ENCODE measurements at places on chromosomes 5 and 9.

DNA sequence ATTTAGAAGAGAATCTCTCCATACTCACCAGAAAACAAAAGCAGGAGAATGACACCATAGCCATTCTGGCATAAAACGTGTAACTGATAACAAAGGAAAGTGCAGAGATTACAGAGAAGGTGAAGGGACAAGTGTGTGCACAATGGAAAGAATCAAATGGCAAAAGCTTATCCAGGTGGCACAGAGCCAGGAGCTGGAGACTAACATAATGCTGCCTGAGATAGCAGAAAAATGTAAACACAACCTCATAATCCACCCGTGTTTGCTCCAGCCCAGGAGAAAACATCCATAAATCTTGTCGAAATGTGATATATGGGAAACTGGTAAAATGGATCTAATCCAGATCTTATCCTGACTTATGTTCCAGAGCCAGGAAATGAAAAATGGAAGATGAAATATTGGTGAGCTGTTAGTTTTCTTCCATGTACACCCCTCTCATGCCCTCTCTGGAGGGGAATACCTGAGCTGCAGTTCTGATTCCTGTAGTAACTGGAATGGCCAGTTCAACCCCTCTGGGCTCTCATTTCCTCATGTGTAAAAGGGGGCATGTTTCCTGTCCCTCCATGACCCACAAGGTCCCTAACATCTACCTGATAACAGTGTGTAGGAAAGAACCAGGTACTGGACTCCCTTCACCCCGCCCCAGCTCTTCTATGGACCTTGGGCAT, 212.3 kb upstream of the DAPK1 start:
- no peak for DNase-seq

- no peak for DNase-seq
These were observed 113.4 kb upstream of the HMHB1 start for GRCh38 chr5:143698574-143698973.

- DNase-seq, result no peak
These were observed 268.6 kb upstream of the CLINT1 start for GRCh38 chr5:158127536-158127935.

- DNase-seq, result no peak
These were observed 119.6 kb upstream of the PITX1 start for GRCh38 chr5:135153661-135154060.

Data from stimulated activated CD8-positive, alpha-beta memory T cell treated with anti-CD3 and anti-CD28 coated beads, Interleukin-15, amount 100 ng/mL, for 24 hours (primary cell).